NCI-H1930 (cell line): ENCODE measurements at places on chromosomes 1 and 21.

GRCh38 chr1:186530109-186530508 is 69.2 kb upstream of the PDC start:
- DNase-seq, result no peak

DNA sequence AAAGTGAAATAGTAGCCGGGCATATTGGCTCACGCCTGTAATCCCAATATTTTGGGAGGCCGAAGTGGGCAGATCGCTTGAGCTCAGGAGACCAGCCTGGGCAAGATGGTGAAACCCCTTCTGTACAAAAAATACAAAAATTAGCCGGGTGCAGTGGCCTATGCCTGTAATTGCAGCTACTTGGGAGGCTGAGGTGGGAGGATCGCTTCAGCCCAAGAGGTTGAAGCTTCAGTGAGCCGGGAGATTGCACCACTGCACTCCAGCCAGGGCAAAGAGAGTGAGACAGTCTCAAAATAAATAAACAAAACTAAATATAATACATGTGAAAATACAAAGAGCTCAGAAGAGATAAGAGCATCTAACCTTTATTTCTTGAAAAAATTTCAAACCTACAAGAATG is 2.3 kb upstream of the MSTO1 start:
- no peak for DNase-seq

- DNase-seq, result no peak
These were observed 16.4 kb upstream of the CGN start for GRCh38 chr1:151494741-151495281.

DNA sequence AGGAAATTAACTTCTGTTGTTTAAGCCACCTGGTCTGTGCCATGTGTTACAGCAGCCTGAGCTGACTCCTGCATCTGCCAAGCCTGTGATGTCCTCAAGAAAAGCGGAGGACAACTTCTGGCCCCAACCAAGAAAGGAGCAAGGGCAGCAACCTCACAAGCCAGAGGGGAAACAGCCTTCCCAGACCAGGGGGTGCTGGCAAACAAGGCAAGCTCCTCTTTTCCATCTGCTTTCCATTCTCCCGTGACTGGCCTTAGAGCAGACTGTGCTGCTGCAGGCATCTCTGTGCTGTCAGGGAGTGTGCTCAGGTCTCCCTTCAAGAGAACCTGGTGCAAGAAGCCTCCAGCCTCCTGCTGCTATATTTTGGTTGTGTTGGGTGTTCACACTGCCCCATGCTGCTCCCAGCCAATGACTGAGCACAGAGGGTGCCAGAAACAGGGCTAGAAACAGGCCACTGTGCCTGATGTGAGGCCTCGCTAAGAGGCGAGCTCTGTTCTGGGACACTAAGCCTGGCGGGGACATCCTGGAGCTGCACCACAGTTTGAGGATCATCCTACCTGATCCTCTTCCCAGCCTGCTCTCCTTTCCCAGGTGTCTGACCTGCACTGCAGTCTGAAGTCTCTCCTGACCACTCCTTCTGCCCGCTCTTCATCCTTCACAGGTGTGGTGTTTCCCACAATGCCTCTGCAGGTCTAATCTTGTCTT is 27.5 kb upstream of the SLAMF9 start:
- DNase-seq, result no peak

GRCh38 chr1:77594366-77595112 is 87.9 kb downstream of the ZZZ3 start:
- no peak for DNase-seq

DNA sequence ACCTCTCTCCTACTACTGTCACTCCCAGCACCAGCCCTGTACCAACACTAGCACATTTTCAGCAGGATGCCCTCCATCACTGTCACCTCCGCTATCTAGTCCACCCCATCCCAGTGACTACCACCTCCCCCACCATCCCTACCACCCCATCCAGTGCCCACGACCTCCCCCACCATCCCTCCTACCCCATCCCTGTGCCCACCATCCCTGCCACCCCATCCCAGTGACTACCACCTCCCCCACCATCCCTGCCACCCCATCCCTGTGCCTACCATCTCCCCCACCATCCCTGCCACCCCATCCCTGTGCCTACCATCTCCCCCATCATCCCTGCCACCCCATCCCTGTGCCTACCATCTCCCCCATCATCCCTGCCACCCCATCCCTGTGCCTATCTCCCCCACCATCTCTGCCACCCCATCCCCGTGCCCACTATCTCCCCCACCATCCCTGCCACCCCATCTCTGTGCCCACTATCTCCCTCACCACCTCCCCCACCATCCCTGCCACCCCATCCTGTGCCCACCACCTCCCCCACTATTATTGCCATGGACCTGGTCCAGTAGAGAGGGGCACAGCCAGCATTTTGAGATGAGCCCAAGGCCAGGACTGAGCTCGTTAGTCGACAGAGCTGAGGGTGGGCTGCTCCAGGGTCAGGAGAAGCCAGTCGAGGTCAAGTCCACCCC is 45.7 kb downstream of the DISP3 start:
- DNase-seq, result no peak

DNA sequence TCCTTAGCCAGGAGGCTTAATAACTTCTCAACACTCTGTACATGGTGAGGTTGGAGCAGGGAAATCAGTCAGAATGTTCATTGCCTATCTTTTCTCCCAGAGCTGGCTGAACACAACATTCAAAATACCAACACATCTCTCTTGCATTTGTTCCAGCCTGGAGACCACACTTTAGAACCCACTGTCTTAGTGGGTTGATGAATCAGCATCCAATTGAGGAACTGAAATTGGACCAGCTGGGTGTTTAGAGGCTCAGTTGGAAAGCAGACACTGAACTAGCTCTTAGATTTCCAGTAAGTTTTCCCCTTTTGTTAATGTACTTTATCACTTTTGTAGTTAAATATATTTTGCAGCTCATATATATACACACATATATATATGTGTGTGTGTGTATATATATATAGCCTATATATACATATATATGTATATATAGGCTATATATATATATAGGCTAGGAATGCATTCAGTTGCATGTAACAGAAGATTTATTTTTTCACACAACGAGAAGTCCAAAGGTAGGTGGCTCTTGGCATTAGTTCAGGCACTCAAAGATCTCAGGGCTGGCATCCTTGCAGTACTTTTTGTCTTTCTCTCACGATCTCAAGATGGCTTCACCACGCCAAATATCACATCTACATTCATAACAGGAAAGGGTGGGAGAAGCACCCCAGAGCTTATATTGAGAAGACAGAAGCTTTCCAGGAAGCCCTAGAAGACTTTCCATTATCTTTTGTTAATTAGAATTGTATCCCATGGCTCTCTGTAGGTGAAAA is 35.0 kb upstream of the HUNK start:
- no peak for DNase-seq

GRCh38 chr1:164780863-164781262 is 221.9 kb downstream of the PBX1 start:
- no peak for DNase-seq

- peak; percentile 83 for DNase-seq
These were observed at the start of gene PBXIP1 for GRCh38 chr1:154955718-154956543. Gene PBXIP1 (minus strand): TSS chr1:154956099. CDS start chr1:154953721, 2,378 bp downstream.

- no peak for DNase-seq
These were observed 74.9 kb downstream of the MATN1 start for GRCh38 chr1:30648408-30649000.

GRCh38 chr1:5943343-5944124 is 48.7 kb downstream of the NPHP4 start:
- DNase-seq, result no peak

DNA sequence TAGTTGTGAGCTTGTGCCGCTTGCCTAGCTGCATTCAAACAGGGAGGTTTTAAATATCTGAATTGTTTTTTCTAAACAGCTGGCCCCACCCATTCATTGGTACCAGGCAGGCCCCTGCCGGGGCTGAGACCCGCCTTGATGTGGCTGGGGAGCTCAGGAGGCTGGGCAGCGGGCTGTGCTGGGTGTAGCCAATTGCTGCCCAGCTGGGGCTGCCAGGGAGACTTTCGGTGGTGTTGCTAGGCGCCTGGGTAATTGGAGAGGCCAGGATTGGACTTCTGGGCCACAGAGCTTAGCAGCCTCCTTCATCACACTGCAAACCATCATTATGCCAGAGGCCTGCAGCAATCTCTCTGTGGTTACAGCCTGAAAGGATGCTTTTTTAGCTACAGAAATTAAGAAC is 12.2 kb downstream of the RHBDL2 start:
- no peak for DNase-seq

GRCh38 chr1:24929398-24930259 is 447 bp downstream of the RUNX3 start:
- DNase-seq, result no peak

DNA sequence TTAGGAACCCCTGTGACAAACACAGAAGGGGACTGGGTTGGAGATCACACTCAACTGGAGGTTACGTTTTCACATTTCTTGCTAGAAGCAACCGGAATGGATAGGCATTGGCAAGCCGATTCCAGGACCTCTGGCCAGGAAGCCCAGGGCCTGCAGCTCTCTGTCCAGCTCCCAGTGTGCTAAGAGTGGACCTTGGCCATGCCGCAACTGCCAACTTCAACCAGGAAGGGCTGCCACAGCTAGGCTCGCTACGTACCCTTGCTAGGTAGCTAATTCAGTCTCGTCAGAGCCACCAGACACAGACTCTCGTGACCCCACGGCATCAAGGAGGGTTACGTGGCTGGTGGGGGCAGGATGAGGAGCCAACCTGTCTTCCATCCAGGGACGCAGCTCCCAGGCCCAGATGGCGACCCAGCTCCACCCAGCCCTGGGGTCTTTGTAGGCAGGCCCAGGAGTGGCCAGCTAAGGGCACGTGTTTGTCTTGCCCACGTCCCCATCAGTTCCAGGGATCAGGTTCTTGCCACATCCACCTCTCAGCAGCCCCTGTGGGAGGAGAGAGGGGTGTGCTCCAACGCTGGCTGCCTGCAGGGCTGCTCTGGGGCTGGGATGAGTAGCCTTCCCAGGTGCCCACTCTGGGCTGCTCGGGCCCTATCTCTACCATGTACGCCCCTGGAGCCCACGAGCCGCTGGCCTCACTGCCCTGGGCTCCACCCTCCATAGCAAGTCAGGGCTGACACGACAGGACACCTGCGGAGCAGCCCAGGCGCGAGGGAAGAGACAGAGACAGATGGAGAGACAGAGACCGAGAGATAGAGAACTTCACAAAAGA is 39.2 kb downstream of the UBE2G2 start:
- DNase-seq, result no peak

DNA sequence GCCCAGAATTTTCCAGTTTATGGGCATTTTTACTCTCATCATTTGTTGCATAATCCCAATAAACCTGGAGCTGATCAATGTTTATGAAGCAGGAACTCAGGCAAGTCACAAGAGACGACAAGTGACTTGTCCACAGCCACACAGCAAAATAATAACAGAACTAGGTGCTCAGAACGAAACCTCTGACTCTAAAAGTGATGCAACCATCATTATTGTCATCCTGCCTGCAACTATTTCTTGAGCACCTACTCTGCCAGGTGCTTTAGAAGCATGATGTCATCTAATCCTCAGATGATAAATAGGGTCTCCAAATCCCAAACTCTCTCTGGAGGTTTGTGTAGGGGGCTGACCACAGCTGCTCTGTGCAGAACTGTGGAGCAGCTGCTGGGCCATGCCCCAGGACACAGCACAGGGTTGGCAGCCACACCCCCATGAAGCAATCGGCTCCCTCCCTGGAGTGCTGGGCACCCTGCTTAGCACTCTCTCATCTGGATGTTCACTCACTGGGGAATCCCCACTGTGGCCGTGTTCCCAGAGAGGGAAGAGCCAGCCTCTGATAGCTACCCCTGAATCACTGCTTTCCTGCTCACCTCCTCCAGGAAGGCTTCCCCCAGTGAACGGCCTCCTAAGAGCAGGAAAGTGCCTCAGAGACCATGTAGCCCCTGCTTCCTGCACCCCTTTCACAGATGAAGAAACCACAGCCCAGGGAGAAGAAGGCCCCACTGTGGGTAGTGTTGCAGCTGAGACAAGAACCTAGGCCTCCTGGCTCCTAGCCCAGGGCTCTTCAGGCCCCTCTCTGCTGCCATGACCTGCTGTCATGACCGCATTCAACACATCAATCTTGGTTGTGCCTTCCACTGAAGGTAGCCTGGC is 2.1 kb downstream of the TTC22 start:
- no peak for DNase-seq

- no peak for DNase-seq
These were observed 213.1 kb downstream of the KAZN start for GRCh38 chr1:14811573-14811972.

GRCh38 chr1:109479311-109479710 is 4.4 kb upstream of the ATXN7L2 start:
- DNase-seq, result no peak

GRCh38 chr21:29453511-29453910 is 154.8 kb downstream of the BACH1 start:
- DNase-seq, result no peak
